Ureter (tissue), 1 donor: ENCODE measurements at places on chromosomes 6 and 20.

DNA sequence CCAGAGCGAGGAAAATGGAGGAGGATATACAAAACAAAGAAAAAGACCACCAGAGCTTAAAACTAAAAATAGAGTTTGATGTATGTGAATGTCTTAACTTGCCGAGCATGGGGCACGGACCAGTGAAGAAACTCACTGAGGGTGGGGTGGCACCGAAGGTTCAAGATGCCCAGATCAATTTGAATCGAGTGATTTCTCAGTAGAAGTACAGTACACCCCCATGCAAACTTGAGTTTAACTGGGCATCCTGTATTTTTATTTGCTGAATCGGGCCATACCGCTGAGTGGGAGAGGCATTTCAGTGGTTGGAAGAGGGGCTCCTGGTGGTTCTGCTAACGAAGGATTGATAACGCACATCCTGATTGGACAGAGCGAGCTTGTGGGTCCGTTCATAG is 81.7 kb downstream of the ANKRD60 start:
- DNase-seq = no peak

GRCh38 chr20:31739550-31739977 is 474 bp downstream of the TPX2 start:
- DNase-seq = no peak

GRCh38 chr6:124984668-124985338 is 22.6 kb downstream of the RNF217 start:
- DNase-seq = no peak

DNA sequence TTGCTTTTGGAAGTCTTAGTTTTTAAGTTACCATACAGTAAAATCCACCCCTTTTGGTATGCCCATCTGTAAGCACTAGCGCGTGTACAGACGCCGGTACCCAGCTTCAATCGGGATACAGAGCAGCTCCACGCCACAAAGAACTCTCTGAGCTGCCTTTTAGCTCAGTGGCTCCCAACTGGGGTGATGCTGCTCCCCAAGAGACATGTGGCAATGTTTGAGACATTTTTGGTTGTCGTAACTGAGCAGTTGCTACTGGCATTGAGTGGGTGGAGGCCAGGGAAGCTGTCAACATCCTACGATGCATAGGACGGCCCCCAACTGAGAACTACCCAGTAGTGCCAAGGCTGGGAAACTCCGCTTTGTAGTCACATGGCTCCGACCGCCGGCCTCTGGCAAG is 73.3 kb downstream of the BMP7 start:
- DNase-seq = no peak

GRCh38 chr6:117417851-117418250 is 7.9 kb downstream of the ROS1 start:
- DNase-seq = no peak

GRCh38 chr6:104941729-104942091 is 15.2 kb upstream of the LIN28B start:
- DNase-seq = no peak
